Stimulated activated CD4-positive, alpha-beta T cell treated with anti-CD3 and anti-CD28 coated beads, Interleukin-12 subunit alpha, Interleukin-12 subunit beta, amount 100 ng/mL, for 24 hours (primary cell): ENCODE measurements at places on chromosomes 3 and 15.

DNA sequence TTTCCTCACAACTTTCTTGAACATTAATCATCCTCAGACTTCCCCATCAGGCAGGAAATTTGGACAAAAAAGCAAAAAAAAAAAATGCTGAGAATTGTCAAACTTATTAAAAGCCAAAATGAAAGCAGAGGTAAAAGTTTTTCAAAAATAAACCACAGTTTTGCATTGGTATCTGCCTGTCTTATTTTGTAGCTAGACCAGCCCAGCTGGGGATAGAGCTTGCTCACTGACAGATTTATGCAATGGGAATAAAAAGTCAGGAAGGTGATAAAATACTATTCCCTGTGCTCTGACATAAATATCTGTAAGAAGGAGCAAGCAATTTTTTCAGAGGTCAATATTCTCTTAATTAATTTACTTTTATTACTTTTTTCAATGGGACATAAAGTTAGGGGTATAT lies 1006.7 kb upstream of the ALCAM start:
- no peak for DNase-seq

- DNase-seq, result no peak
These were observed 312.5 kb upstream of the CTNNB1 start for GRCh38 chr3:40886660-40887425.

- DNase-seq, result no peak
These were observed 110.7 kb downstream of the PLCH1 start for GRCh38 chr3:155634121-155634719.

GRCh38 chr15:60009980-60010732 lies 6.0 kb downstream of the FOXB1 start:
- no peak for DNase-seq

DNA sequence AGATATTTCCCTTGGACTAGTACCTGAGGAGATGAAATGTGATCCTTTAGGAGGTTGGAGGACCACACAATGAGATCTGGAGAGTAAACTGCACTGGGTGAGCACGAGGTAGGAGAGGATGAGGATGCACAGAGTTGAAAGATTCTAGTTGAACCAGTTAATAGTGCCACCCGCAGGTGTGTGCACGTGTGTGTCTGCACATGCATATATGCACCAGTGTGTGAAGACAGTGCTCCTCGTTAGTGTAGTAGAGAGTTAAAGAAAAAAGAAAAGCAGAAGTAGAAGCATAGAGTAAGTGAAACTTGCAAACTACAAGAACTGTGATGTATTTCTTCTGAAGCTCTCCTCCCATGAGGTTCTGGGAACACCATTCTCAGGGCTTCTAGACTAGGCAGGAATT lies 8.4 kb downstream of the MED12L start:
- no peak for DNase-seq

DNA sequence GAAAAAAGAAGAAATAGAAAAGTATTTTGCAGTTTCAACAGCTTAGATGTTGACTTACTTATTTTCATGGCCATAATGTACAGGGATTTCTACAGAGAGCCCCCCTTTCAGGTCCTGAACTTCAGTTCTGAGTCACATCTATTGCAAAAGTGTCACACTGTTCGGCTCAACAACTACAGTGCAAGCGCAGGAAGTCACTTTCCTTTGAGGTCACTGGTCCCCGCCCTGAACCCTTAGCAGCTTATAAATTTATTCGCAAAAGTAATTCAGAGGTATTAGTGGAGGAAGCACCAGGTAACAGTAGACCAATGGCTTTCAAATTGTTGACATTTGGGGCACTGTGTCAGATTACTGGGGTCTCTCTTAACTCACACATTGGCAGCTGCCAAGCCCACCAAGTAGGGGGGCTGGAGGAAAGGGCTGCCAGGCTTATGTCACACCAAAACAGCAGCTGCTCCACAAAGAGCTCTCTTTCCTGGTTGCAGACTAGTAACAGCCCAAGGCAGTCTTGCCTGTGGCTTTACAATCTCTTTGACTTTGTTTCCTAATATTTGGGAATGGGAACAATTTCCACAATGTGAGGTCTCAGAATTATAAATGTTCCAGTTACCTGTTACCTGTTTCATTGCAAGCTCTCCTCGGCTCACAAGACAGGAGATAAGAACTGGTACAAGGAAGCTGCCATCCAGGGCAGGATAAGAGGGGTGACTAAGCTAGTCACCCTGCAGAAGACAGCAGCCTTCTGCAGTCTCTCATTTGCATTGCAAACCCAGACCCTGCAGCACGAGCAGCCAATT lies 130.2 kb upstream of the STRIT1 start:
- DNase-seq, result no peak

GRCh38 chr3:196617256-196617655 lies 22.2 kb upstream of the NRROS start:
- no peak for DNase-seq

DNA sequence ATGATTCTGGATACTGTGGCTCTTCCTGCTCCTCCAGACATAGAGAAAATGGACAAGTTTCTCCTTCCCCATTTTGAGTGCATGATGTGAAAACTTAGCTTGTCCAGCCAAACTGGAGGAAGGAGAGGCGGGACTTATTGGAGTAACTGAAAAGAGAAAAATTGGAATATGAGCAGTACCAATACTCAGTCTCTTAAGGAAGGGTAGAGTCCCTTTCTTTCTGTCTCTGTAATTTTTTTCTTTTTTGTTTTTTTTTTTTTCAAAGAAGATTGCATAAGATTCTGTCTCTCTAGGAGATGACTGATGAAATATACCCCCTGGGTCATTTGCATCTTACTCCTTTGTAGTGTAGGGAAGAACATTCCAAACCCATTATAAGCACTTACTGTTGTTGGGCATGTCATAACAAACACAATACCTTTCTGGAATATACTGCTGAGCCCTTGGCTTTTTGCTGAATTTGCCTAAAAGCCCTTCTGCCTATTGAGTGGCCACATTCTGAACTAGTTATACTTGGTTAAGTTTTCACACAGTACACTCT lies 498.1 kb upstream of the TPRG1 start:
- DNase-seq, result no peak

- no peak for DNase-seq
These were observed 136.2 kb downstream of the CHST2 start for GRCh38 chr3:143255739-143256138.

- DNase-seq, result no peak
These were observed 51.5 kb upstream of the NANOGP8 start for GRCh38 chr15:35136321-35137189.

DNA sequence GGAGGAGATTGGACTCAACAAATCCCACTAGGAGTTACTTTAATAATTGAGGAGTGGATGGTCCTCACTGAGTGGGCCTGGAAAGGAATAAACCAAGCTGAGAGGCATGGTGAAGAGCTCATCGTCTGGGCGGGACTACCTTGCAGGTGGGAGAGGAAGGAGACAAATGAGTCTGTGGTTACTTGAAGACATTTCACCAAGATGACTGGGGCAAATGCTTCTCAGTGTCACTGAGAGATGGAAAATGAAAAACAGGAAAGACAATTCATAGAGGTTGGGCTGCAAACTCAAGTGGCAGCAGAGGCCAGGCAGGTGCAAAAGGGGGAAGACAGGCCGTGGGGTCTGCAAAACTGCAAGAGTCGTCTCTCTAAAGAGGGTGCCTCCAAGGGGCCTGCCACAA lies 1.5 kb upstream of the ARHGAP31 start:
- no peak for DNase-seq

GRCh38 chr3:142180761-142181362 lies 31.5 kb upstream of the TFDP2 start:
- no peak for DNase-seq

GRCh38 chr3:194720048-194720447 lies 34.4 kb downstream of the FAM43A start:
- DNase-seq, result no peak

- DNase-seq, result no peak
These were observed 90.4 kb downstream of the XXYLT1 start for GRCh38 chr3:195180490-195181112.

DNA sequence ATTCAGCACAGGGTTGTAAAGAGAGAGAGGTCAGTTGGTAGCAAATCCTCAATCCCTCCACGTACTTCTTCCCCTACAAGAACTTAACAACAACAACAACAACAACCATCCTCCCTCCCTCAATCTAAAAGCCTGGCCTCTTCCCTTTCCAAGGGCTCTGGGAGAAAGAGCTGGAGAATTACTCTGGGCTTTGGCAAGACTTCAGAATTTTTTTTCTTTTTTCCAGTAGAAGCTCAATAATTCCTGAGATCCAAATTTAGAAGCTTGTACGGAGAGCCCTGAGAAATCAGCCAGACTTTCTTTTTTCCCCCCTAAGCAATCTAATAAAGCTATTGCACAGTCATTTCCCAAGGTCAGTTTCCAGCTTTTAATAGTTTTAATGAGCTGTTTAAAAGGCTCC lies 95.8 kb upstream of the CACNA2D3 start:
- DNase-seq, result no peak

- DNase-seq, result no peak
These were observed 130.2 kb upstream of the TOPAZ1 start for GRCh38 chr3:44111482-44111881.

GRCh38 chr3:126347543-126348161 lies 9.6 kb downstream of the KLF15 start:
- no peak for DNase-seq

- no peak for DNase-seq
These were observed 31.1 kb downstream of the CYP11A1 start for GRCh38 chr15:74336061-74337005.

DNA sequence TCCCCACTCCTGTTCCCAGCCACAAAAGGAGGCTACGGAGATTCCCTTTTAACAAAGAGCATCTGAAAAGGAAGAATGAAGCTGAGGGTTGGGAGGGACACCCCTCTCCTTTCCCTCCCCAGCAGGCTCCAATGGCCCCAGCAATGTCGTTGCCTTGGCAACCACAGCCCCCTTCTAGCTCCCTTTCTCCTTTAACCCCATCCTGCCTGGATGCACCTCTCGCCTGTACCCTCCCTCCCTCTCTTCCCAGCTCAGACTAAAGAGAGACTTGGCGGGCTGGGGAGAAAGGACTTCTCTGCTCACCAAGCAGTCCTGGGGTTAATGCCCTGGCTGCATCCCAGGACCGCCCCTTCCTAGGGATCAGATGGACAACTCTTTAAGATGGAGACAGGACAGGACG lies 7.1 kb upstream of the RPL29 start:
- no peak for DNase-seq

- no peak for DNase-seq
These were observed 7.9 kb upstream of the DENND6A start for GRCh38 chr3:57700737-57701136.
